ENCODE measurements at places on chromosomes 5 and 9.

DNA sequence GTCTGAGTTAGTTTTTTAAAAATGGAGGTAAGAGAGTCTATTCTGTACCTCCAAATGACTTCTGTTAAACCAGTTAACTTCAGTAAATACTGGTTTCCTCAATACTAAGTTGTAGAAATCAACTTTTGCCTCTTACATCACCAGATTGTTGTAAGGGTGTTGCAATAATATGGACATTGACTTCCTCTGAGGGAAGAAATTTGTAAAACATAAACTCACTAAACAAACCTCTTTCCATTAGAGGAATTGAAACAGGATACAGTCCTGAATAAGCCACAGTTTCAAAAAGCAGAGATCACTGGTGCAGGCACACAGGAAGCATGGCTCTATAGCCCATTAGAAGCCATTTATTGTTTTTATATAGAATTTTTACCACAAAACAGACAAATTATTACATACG lies 32.7 kb upstream of the SLCO6A1 start:
- no peak for DNase-seq

DNA sequence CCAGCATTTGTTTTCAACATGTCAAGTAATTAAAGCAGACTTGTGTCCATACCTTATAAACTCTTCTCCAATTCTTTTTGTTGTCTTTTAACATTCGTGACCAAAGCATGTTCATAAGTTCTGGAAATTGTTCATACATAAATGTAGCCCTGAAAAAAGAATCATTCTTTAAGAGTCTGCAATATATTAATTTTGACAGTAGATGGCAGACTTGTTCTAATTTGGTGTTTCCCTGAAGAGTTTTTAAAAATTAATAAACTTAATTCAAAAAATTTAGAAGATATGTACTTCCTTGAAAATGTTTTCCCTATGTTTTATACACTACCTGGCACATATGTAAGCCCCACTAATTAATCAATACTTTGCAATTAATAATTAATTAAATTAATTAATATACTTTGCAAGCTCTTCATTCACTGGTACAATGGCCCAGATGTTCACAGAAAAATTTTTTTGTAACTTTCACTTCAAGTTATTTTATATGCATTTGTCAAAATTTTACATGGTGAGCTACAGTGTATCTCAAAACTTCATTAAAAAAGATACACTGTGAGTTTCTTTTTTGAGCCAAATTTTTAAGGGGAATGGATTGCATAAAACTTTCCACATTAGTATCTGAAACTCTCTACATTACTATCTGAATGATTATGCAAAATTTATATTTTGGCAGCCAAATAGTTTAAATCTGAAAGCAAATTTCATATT lies 42.1 kb downstream of the CLINT1 start:
- no peak for DNase-seq

DNA sequence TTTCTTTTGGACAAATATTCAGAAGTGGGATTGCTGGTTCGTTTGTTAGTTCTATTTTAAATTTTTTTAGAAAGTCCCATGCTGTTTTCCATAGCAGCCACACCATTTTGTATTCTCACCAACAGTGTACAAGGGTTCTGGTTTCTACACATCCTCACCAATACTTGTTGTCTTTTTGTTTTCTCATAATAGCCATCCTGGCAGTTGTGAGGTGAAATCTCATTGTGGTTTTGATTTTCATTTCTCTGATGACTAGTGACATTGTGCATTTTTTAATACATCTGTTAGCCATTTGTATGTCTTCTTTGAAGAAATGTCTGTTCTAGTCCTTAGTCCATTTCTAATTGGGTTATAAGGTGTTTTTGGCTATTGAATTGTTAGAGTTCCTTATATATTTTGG lies 214.3 kb downstream of the ARRDC3 start:
- no peak for DNase-seq

DNA sequence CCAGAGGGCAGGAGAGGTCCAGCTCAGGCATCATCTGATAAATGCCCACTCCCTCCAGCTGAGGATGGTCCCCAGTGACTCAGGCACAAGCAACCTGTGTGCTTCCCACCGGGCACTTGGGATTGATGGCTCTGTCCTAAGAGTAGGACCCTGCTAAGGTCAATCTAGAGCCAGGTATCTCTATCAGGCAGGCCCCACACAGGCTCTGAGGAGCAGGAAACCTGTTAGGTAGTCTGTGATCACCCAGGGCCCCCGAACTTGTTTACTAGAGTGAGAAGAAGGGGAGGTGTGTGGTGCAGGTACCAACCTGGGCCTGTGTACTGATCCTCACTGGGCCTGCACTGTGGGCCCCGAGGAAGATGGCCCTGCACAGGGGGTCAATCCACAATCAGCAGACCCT lies 119.6 kb upstream of the FSTL4 start:
- no peak for DNase-seq

GRCh38 chr5:60458666-60459065 lies 241.3 kb downstream of the DEPDC1B start:
- no peak for DNase-seq

DNA sequence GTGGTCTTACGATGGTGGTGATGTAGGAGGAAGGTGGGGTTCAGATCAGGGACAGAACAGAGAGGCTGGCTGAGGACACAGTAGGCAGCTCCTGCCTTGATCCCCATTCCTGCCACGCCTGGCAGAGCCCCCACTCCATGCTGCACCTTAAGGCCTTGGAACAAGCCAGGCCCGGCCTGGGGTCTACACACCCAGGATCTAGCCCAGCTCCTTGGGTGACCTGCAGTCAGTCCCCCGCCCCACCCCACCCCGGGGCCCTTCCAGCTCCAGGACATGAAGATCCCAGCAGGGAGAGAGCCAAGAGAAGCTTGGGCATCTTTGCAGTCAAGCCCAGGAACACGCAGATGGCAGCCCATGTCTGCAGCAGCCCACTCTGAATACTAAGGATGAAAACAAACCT lies 34.7 kb downstream of the WHRN start:
- DNase-seq: no peak

- DNase-seq: no peak
These were observed 131.3 kb downstream of the RXRA start for GRCh38 chr9:134457321-134458206.

DNA sequence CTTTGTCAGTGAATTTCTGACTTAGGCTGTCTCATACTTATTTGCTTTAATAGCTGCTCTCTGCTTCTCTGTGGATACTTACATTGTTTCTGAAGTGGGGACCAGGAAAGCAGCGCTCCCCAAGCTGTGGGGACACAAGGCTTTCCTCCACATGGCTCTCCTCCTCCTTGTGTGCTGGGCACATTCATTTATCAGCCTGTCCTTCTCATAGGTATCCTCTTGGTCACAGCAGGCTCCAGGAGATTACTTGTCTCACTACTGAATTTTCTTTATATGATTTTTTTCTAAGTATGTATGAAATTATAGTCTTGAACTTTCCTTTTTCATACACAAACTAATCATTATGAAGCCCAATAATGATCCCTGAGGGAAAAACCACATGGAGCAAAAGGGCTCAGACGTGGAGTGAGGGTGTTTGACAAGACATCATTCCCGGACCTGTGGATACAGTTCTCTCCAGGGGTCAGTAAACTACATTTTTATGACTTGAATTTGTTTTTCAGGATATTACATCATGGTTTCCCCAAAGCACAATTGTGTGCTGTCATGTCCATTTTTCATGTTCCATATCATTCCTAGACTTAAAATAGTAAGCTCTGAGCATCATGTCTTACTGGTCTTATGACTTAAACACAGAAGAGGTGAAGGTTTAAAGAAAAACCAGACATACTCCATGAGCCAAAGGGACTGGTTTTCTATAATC lies 234.5 kb downstream of the PCSK1 start:
- peak; percentile 77 for DNase-seq

DNA sequence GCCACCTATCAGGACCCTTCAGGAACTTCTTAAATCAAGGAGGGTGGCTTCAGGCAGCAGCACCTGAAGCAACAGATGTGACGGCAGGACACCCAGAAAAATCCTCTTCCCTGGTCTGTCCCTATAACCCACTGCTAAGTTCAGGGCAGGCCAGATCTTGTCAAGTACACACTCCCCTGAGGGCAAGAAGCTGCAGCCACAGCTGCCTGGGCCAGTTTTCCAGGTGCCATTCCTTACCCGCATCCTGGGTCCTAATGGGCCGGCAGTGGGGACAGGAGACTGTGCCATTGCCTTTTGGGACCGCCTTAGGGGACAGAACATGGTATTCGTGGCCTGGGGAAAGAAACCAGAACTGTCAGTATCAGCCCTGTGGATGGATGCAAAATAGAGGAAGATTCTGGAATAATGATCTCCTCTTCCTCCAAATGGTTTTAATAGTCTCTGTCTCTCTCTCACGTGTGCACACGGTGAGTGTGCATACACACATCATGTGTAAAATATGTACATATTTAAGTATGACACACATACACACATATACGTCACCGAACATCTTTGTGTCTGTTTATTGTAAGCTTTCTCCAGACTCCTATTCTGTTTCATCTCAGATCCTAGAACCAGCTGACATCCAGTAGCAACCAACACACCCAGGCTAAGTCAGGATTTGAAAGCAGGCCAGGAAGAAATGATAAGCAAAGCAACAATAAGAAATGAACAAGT lies 14.0 kb downstream of the ORM2 start:
- DNase-seq: no peak

- no peak for DNase-seq
These were observed 69.1 kb upstream of the RICTOR start for GRCh38 chr5:39143151-39143860.

- DNase-seq: no peak
These were observed 470.0 kb downstream of the EBF1 start for GRCh38 chr5:158629591-158630312.

GRCh38 chr5:31901807-31902530 lies 263.0 kb downstream of the PDZD2 start:
- DNase-seq: no peak

DNA sequence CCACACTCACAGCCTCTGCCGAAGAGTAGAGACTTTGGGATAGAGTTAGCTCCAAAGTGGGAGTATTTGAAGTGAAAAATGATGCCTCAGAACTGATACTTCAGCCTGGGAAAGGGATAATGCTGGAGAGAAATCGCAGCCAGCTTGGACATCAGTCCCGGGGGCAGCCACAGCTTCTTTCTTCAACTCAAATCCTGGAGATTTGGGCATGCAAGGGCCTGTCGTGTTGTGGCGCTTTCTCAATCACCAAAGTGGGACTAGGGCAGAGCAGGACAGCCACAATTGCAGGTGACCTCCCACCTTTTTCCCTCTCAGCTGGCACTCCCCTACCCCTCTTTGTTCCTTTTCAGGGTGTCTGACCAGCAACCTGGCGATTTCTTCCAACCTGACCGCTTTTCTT lies 70.4 kb downstream of the UBAP1 start:
- DNase-seq: no peak

- no peak for DNase-seq
These were observed 503.8 kb downstream of the IRX1 start for GRCh38 chr5:4099386-4099785.

- no peak for DNase-seq
These were observed 700.3 kb upstream of the TYRP1 start for GRCh38 chr9:11992866-11993265.

DNA sequence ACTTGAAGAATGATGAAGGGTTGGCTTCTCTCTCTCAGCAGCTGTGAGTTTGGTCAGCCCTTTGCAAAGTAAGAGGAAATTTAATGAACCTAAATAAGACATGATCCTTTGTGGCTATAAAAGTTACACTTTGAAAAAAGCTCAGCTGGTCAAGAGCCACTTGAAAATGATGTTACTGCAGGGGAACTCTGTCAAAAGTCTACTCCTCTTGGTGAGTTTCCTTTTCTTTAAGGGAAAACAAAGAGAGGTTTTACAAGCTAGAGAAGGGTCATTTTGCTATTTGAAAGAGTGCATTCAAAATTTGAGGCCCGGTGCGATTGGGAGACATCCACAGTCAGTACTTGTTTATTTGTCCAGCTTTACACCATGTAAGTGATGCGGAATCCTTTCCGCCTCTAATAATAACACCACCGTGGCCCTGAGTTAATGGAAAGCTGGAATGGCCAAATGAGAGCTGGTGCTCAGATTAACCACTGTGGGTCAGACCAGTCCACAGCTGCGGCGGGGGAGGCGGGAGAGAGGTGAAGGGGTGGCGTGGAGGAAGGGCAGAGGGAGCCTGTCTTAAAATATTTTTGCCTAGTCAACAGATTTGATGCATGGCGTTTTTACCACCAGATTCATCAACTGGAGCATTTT lies 404.0 kb downstream of the TLE4 start:
- no peak for DNase-seq

DNA sequence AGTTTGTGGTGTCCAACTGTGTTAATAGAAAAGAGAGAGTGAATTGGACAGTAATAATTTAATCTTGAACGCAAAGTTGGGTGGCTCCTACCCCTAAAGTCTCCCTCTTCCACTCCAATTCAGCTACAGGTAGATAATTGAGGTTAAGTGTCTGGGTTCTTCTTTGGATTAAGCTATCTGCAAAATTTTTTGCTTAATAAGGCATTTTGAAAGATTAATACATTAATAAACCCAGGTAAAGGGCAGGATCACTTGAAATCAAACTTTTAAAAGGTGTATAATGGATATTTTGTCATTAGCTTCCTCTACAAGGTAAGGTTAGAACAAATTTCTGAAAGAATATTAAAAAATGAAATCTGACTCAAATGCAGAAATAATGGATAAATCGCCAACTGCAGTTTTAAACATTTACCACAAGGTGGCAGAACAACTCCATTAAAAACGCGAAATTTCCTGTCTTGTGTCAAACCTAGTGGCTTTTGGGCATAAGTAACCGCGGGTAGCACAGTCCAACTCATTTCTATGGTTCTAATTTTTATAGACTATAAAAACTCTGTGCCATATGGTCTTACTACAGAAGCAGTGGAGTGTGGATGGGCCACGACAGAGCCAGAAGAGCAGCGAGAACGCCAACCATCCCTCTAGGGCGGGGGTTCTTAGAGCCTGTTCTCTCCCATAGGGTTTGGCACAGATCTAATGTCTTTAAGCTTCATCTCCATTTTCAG lies 276.5 kb downstream of the ARHGEF28 start:
- DNase-seq: peak; percentile 27

DNA sequence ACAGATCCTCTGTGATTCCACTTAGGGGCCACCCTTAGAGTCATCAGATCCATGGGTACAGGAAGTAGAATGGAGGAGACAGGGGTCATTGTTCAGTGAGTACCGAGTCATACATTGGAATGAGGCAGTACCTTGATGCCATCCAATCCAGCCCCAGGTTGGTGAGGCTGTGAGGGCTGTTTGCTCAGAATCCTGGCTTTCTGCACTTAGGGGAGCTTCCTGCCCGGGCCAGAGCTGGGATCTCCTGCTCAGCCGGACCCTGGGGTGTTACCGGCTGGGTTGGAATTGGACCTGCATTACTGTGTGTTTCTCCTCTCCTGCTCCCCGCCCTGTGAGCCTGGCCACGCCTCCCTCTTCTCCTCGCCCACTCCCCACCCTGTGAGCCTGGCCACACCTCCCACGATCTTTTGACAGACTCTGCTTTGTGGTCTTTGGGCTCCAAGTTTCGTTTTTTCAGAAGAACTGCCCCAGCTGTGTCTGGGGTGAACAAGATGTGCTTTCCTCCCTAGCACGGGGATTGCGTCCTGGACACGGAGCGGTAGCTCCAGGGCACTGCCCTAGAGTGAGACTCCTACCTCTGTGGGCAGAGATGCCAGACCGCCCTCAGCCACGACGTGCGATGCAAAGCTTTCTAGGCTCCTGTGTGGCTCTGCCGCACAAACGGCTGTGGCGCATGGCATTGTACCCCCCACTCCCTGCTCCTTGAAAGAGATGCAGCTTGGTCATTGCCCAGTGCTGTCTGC lies 15.4 kb downstream of the TRAF2 start:
- DNase-seq: no peak
